Activated T-cell treated with anti-CD3 and anti-CD28 coated beads, Interleukin-2, amount 50 U/mL, for 1 hour (primary cell): ENCODE measurements at places on chromosomes 2 and 18.

GRCh38 chr2:113407446-113408099 lies 29.9 kb upstream of the ZNG1B start:
- DNase-seq, result no peak

GRCh38 chr2:111919365-111919764 lies 21.0 kb downstream of the MERTK start:
- DNase-seq, result no peak

- no peak for DNase-seq
Measured at GRCh38 chr18:58670404-58671110, 708 bp upstream of the MALT1 start.

- DNase-seq, result no peak
Measured at GRCh38 chr18:9719421-9719981, 11.4 kb downstream of the RAB31 start.

GRCh38 chr2:104568247-104568646 lies 285.7 kb upstream of the POU3F3 start:
- no peak for DNase-seq

DNA sequence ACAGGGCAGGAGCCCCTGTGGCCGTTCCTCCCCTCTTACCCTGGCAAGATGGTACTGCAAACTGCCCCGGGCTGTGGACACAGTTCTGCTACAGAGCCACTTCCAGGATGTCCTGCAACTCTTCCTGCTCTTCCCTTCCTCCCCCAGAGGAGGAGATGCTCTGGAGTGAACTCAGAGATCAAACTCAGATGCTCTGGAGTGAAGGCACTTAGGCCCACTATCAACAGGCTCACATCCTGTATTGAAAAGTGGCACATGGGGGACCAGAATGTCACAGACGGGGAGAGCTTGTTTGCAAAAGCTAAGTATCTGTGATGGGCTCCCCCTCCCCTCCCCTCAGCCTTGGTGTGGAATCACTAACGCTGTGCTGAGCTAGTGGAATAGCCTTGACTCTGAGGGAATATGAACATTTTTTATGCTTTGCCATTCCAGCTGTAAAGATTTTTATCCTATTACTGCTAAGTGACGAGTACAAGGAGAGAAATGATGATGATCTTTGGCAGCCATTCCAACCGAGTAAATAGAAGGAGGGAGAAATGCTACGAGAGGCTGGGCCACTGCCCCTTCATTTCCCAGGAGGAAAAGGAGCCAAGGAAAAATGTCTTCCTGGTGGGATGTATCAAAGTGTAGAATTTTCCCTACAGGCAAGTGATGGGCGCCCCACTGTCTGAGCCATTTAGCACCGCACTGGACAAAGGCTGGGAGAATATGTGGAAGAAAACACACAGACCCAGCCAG lies 152.6 kb downstream of the GALNT14 start:
- no peak for DNase-seq

- no peak for DNase-seq
Measured at GRCh38 chr2:222305516-222306392, 7.0 kb upstream of the PAX3 start.
